ENCODE measurements at places on chromosomes 6 and 20.

DNA sequence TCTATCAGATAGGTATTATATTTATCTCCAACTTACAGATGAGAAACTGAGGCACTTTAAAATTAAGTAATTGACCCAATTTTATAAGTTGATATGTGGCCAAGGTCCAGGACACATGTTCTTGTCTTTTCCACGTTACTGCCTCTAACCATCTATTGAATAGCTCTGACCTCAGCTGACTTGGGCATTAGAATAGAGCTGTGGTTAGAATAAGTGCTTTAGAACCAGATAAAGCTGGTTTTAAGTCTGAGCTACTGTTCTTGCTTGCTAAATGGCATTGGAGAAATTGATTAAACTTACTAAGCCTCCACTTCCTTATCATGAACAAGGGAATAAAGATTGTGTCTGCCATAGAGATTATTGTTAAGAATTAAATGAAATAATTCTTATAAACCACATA, 147.8 kb upstream of the DTNBP1 start:
- no peak for DNase-seq

GRCh38 chr6:56742122-56742791, 99.6 kb upstream of the DST start:
- peak; percentile 41 for DNase-seq

DNA sequence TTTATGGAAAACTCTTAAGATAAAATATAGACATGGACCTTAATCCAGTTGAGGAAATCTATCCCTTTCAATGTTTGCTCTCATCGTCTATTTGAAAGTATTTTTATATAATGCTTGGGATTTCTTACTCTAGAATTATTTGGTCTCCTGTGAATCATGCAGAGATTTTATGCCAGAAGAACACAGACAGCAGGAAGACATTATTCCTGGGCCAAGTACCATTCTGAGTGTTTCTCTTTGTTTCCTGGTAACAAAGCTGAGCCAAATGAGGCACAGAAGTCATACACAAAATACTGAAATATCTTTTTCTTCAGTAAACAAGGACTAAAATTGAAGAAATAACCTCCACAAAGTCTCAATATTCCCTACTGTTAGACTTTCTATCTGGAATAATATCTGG, 538.2 kb upstream of the EYS start:
- DNase-seq: no peak

- DNase-seq: no peak
Measured at GRCh38 chr6:46130666-46131065, 877 bp downstream of the ENPP4 start.

DNA sequence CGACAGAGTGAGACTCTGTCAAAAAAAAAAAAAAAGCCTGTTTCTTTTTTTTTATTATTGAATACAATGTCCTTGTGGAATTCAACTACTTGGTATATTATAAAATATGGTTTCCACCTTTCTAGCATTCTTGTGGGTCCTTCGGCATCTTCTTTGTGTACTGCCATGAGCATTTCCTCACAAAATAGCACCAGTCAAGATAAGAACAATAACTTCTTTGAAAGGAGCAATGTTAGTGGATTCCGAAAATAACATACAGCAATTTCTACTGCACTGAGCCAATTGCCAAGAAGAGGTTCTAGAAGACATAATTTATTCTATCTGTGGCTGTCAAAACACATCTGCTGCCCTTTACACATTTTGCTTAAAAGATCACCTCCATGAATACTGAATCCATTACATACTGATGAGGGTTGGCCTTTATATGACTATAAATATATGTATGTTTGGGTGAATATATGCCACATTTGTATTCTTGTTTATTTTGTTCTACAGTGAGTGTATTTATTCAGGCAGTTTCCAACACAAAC, 19.1 kb upstream of the SPTLC3 start:
- DNase-seq: no peak

DNA sequence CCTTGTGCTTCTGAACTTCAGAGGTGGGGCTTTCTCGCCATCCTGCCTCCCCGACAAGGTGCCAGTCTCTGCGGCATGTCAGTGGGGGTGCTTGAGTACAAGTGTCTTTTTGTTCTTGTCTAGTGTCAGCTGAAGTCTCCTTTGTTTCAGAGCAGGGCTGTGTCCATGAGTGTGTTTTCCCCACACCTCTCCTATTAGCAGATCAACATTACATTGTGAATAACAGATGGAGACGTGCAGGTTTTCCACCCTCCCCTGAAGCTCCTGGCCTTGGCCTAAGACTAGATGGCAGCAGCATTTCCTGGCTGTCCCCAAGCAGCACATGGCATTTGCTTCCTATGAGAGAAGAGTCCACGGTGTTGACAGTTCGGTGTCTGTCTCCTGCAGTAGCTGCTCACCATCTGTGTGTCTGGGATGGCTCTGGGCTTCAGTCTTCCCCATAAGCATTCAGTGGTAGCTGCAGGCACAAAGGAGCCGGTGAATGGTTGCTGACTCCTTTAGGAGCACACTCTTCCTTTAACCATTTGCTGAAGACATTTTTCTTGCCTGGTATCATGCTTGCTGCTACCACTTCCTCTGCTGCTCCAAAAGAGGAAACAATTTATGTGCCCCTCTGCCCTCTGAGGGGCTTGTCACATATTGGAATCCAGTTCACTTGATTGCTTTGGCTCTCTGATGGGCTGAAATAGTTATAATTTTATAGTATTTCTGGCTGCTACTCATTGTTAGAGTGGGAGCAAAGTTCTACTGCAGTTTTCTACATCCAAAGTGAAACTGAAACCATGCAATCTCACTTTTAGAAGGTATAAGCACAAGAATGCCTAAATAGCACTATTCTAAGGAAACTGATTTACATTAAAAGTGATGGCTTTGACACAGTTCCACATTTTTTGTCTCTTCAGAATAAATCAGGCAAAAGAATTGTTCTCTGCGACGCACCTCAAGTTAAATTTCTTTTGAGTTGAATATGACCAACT, 913.0 kb downstream of the C6orf118 start:
- DNase-seq: no peak

GRCh38 chr6:1423578-1423977, 34.2 kb downstream of the FOXF2 start:
- no peak for DNase-seq

DNA sequence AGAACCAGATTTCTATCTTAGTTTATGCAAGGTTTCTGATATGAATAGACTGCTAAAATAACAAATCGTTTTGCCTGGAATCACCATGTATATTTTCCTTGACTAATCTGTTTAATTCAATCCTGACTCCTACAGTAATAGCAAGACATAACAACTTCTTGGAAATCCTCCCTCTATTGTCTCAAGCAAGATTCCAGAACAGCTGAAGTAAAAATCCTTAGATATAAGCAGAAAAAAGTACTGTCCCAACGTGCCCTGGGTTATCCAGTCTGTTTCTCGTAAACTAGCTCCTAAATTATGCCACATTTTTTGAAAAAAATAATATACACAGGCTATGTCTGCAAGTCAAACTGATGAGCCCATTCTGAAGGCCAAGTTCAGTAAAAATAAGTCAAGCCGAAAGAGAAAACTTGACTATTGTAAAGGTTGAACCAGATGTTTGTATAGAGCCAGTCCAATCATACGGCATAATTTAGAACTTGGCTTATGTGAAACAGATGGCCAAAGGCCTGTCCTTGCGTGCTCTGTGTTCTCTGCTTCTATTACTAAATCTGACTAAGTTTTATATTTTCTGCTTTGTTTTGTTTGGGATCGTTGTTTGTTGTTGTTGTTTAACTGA, 341.6 kb upstream of the NRSN1 start:
- peak; percentile 10 for DNase-seq

DNA sequence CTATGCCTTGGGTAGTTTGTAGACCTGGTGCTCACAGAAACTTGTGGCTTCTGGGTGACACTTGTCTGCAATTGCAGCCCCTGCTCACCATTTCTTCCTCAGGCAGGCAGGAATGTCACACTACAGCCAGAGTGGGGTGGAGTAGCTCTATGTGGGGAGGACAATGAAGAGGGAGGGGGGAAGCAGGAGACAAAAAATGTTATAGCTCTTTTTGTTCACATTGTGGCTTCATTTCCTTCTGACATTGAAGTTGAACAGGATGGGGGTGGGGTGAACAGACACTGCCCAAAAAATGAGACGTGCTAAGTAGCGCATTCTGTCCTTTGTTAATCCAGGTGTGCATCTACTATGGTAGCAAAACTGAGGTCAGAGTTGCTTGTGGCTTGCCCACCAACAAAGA, at the start of gene THEMIS:
Gene THEMIS (minus strand): TSS at position 124 of the 400 bp plus-strand sequence. CDS start 126 bp downstream, outside the sequence.
- no peak for DNase-seq

DNA sequence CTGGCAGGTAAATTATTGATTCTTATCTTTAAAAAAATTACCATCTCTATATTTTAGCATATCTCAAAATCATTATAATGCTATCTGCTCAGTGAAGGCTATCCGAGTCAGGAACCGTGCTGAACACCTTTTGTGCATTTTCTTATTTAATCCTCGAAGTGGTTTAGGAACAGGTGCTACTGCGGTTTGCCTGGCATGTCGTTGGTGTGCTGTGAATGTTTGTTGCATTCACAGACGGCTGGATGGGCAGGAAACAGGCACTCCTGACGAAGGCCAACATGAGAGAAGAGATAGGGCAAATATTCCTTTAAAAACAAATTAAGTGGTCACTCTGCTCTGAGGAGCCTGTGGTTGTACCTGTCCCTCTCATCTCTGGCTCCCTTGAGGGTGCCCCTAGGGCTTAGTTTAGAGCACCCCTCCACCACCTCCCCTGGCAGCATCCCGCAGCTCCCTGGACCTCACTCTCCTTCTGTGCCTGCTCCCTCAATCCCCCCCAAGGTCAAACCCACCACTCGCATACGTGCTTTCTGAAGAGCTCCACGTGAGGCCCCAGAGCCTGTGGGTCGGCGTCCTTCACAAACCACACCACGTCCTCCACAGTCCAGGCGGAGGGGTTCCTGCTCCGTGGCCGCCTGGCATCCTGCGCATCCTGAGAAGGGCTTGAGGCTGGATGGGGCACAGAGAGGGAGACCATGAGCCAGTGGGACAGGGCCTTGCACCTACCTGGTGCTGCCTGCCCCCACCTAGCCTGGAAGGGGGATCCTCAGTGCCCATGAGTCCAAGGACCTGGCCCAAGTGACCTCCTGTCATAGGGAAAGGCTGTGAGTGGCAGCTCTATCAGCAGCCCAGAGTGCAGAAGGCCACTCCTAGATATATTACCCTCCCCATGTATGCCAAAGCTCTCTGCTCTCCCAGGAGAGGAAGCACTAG, 116.5 kb downstream of the SCML4 start:
- no peak for DNase-seq

GRCh38 chr6:10556589-10556988, 35.4 kb downstream of the GCNT2 start:
- DNase-seq: no peak

GRCh38 chr20:60473211-60473610, 515.0 kb downstream of the CDH26 start:
- DNase-seq: no peak

DNA sequence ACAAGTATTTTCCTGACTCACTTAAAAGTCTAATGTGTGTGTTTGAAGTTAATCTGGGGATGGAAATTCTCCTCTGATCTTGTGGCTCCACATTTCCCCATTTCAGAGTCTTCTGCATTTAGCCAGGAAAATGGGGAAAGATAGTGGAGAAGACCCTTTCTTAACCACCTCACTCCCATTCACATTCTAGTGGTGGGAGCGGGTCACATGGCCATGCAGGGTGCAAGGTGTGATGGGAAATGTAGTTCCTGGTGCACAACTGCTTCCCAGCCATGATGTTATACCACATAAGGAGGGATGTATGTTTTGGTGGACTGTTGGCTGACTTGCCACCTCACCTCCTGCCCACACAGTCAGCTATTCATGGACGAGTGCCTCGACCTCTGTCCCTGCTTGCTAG, 61.8 kb downstream of the BANF2 start:
- DNase-seq: peak; percentile 15

GRCh38 chr6:20414711-20415110, 13.0 kb downstream of the E2F3 start:
- no peak for DNase-seq

DNA sequence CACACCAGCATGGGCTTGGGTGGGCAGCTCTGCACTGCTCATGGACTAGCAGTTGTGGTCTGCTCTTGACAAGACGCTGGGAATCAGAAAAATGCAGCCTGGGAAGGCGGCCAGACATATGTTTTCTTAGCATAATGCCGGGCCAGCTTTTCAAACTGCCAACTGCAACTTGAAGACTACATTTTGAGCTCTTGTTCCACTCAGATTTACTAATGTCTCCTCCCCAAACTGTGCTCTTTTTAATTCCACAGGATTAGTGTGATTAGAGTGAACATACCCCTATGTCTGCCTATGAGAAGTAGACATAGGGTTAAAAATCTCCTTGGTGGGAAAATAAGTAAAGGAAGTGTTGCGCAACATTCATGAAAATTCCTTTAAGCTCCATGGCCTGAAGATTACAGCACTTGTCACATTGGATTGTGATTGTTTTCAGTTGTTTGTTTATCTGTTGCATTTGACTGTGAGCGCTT, 5.3 kb upstream of the FNDC1 start:
- DNase-seq: peak; percentile 49

- DNase-seq: no peak
Measured at GRCh38 chr6:43891072-43891870, 121.3 kb downstream of the VEGFA start.

DNA sequence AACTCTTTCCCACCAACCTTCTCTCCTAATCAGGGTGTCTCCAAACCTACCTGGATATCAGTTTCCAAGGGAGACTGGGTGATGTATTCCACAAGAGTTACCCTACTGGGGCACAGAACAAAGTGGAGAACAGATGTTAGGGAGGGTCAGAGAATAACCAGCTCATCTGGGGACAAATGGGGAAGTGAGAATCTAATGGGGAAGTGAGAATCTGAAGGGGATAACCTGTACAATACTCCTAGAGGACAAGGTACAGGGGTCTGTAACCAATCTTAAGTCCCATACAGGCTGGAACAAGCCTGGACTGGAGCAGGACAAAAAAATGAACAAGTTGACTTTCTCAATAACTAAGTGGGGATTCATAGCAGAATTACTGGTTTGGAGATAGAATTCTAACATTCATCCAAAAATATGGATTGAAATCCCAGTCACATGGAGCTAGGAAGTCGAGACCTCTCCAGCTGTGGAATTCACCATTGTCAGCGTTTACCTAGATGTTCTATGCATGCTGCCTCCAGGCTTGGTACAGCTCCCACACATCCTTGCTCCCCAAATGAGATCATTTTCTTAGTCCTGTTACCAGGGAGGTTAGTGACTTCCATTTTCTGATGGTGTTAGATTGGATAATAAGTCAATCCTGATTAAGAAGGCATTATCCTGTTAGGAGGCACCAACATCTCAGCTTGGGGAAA, 214.8 kb upstream of the MOCS1 start:
- no peak for DNase-seq

Data from fibroblast of mammary gland (primary cell).